ENCODE measurements at places on chromosomes 2 and 18. TPM values are rescaled to one million over a fixed set of nuclear protein-coding genes. Genes with fewer than 3 reads are reported as not detected.

The LHCGR gene
- not detected for polyA plus RNA-seq

The RNF152 gene
- 2.1 TPM for polyA plus RNA-seq

- no peak for DNase-seq
Measured at GRCh38 chr2:133241224-133241571, 327.1 kb downstream of the NCKAP5 start.

GRCh38 chr2:206481056-206481455, 37.7 kb downstream of the ADAM23 start:
- DNase-seq: no peak

- no peak for DNase-seq
Measured at GRCh38 chr2:37586663-37587317, 84.7 kb downstream of the CDC42EP3 start.

GRCh38 chr2:79131687-79132086, 11.4 kb downstream of the REG1A start:
- DNase-seq: no peak

DNA sequence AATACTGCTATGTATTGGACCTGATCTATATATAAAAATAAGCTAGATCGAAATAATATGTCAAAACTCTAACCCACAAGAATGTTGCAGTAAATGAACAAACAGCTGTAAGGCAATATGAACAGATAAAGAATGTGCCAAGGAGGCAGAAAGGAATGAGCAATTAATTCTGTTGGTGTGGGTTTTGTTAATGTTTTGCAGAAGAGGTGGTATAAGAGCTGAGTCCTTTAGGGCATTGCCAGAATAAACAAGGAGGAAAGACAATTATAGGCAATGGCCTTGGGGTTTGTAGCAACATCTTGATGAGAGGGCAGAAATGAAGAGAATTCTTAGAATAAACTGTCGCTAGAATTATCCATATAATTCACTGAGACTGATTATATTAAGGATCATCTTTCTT, 240.9 kb upstream of the GULP1 start:
- peak; percentile 25 for DNase-seq

- no peak for DNase-seq
Measured at GRCh38 chr2:18855027-18855426, 265.7 kb upstream of the NT5C1B start.

DNA sequence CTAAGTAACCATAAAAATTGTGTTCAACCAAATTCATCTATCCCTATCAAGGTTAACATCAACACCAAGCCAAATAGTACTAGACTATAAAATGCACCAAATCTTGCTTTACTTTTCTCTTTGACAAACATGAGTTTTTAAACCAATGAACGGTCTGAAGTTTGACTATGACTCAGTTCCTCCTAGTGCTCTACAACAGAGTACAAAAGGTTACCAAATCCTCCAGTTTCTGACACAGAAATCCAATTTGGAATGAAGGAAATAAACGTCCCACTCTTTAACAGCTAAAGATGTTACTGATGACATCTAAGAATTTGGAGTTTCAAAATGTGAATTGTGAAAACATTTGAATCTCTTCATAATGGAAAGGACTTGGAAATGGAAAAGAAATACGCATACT, 11.8 kb upstream of the ACVR1 start:
- no peak for DNase-seq

DNA sequence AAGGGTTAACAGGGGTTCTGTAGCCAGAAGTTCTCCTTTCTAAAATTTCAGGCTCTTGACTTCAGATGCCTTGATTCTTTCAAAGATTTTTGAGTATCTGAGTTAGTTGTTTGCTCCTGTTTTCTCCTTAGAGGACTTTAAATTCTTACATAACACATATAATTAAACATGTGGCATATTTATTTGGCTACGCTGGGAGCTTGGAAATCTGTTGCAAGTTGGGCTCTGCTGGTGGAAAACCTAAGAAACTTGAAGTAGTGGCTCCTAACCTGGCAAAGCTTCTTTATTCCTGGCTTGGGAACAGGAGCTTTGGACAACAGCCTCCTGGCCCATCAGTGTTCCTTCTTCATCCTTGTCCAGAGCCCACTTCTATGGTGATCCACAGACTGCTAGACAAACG, 72.6 kb downstream of the VIT start:
- DNase-seq: no peak

DNA sequence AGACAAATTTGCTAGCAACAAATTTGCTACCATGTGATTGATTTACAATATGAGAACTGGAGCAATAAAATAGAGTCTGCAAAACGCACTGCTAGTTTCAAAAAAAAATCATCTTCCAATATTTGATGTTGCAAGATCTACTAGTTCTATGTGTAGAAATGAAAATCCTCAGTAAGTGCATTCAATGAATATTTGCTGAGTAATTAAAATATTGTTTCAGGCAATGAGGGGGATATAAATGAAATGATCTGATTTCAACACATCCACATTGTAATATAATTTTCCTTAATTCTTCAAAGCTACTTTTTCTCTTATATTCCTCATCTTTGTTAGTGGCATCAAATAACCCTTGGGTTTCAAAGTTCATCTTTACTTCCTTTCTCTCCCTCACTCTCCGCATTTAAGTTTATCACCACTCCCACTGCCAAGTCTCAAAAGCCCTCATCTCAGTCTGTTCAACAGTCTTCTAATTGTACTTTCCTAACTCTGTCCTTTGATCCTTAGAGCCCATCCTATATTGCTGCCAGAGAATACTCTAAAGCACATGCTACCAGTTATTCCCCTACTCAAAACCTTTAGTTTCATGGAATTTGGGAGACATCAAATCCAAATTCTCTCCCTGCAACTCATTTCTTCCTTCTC, 6.2 kb downstream of the OSGEPL1 start:
- DNase-seq: no peak

Data from foreskin keratinocyte (primary cell).